ENCODE measurements at places on chromosomes 2 and 18.

DNA sequence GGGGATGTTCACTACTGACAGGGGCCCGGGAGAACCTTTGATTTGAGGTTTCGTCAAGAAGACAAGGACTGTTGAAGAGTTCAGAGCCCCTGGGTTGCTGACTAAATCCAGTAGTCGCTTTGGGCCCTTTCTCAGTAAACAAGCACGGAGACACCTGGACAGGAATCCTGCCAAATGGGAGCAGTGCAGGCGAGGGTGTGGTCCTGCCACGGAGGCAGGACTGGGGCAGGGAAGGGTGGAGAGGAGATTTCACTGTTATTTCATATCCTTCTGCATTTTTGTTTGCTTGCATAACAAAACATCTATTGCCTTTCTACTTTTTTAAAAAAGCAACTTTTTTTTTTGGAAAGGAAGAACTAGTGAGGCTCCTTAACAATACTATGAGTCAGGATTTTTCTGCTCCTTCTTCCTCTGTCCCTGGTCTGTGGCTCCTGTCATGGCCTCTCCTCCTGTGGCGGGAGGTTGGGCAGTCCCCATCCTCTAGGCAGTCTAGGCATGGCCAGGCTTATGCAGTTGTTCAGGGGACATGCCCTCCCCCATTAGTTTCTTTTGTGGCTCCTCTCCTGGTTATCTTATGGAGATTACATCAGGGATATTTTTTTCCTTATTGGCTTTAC is 57.7 kb downstream of the ARHGEF4 start:
- DNase-seq, result no peak

DNA sequence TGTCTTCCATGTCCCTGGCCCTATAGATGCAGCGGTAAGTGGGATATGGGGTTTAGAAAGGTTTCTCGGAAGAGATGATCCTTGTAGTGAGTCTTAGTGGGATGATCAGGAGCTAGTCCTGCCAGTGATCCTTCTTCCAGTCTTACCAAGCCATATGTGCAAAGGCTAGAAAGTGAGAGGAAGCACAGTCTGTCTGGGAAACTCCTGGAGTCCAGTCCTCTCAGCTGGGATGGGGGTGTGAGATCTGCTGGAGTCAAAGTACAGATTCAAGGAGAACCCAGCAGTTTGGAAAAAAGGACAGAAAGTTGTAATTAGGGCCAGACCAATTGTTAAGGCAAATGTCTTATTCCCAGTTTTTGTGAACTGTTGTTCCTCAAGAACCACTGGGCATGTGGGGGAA is 83.3 kb downstream of the LIMS1 start:
- DNase-seq, result no peak

- no peak for DNase-seq
Measured at GRCh38 chr2:150063432-150063889, 424.0 kb downstream of the RND3 start.

GRCh38 chr2:214543386-214543955 is 132.6 kb downstream of the VWC2L start:
- no peak for DNase-seq

DNA sequence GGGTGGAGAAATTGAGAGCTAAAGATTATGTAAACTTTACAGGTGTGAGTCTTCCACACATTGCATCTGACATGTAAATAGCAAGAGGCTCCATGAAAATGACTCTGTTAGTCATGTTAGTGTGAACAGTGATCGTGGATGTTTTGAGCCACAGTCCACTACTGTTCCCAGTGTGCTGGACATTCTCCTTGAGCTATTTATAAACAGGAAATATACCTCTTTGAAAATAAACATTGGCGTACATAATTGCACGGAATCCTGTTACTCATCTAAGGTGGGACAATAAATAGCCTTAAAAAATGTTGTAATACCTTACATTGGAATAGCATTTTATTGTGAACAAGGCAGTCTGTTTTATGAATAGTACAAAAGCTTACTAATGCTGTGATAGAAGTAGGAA is 37.0 kb downstream of the LIMS1 start:
- no peak for DNase-seq

- DNase-seq, result no peak
Measured at GRCh38 chr2:31142110-31142509, 3.9 kb upstream of the GALNT14 start.

GRCh38 chr2:109497911-109498870 is 115.6 kb downstream of the SEPTIN10 start:
- no peak for DNase-seq

- DNase-seq, result no peak
Measured at GRCh38 chr2:188966728-188967440, 7.3 kb upstream of the COL3A1 start.

DNA sequence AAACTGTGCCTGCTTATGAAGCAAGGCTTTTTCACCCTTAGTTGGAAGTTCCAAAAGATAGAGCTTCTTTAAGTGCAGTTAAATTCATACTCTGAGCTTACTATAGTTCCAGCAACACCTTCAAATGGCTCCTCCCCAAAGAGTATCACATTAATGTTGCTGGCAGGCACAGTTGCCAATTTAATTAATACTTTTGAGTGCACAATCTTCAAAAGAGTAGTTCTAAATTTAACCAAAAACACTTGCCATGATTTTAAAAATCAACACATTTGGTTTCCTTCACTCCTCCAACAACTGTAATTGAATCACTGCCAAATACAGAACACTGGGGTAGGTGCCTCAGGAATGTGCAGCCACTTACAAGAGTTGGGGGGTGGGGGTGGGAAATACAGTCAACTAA is 150.6 kb upstream of the UBE2E3 start:
- no peak for DNase-seq

- no peak for DNase-seq
Measured at GRCh38 chr2:138700716-138701115, 79.5 kb downstream of the NXPH2 start.

DNA sequence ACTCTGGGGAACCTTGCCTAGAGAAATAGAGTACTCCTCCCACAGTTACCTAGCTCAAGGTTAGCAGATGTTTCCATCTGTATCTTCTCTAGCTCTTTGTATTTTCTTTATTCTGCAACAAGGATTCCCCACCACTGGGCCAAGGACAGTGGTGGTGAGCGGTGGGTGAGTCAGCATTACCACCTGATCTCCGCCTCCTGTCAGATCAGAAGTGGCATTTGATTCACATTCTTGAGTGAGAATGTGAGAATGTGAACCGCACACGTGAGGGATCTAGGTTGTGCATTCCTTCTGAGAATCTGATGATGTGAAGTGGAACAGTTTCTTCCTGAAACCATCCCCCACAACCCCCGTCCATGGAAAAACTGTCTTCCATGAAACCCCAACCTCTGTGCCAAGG is 9.0 kb downstream of the EPB41L3 start:
- DNase-seq, result no peak

DNA sequence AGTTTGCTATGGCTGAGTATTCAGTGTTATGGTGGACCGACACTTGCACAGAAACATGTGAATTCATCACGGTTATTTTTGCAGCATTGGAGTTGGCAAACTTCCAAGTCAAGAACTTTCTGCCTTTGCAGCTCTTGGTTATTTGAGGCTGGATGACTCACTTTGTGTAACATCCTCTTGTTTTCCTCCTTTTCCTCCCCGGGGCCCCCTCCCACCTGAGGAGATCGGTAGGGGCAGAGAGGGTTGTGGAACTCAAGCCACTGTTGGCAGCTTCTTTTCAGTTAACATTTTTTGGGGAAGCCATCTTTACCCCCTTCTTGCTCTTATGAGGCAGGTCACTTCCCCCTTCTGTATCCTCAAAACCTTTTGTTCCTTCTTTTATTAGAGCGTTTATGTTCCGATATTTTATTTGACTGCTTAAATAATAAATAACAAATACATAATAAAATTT is 48.6 kb downstream of the DDX1 start:
- DNase-seq, result no peak

DNA sequence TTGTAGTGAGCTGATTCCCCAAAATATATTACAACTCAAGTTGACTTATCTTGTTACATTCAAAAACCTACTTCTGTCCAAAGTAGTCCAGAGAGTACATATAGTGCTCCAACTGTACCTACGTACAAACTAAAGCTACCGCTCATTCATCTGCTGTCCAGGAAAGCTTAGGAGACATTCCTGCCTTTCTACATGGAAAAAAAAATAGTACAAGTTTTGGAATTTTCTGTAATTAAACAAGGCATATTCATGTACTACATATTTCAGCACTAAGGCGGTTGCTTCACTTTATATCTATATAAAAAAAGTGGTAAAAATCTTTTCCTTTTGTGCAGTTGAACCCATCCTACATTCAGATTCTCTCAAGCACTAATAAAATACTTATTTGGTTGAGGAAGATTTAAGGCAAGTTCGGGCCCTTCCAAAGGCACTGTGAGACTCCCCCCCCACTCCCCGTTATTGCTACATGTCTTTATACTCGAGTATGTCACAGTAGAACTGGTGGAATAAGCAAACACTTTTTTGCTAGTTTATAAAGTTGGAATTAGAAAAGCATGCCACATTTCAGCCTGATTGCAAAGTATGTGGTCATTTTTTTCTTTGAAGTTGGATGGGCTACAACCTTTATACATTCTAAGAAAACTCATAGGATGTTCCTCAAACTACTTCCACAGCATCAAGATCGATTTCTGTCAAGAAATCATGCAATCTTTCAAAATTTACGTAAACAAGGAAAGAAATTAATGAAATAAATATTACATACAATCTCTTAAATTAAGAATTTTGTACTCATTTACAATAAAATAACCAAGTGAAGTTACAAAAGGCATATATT is 3.7 kb downstream of the ZFP36L2 start:
- DNase-seq, result no peak

GRCh38 chr2:190869721-190870120 is 10.9 kb upstream of the GLS start:
- no peak for DNase-seq

GRCh38 chr2:231820786-231821303 is 34.6 kb downstream of the COPS7B start:
- no peak for DNase-seq

DNA sequence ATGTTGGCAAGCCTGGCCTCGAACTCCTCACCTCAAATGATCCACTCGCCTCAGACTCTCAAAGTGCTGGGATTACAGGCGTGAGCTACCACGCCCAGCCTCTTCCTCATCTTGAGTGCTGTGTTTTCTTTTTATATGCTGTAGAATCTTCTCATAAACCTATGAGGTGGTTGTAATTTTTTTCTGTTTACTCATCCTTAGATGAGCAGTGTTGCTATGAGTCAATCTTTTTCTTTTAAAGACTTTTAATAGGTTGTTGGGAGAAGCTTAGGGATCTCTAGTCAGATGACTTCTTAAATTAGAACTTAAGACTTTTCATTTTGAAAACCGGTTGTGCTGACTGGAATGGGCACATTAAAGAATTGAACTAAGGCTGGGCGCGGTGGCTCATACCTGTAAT is 8.7 kb upstream of the AAK1 start:
- DNase-seq, result no peak

GRCh38 chr2:186429104-186429503 is 57.0 kb upstream of the ZC3H15 start:
- no peak for DNase-seq

DNA sequence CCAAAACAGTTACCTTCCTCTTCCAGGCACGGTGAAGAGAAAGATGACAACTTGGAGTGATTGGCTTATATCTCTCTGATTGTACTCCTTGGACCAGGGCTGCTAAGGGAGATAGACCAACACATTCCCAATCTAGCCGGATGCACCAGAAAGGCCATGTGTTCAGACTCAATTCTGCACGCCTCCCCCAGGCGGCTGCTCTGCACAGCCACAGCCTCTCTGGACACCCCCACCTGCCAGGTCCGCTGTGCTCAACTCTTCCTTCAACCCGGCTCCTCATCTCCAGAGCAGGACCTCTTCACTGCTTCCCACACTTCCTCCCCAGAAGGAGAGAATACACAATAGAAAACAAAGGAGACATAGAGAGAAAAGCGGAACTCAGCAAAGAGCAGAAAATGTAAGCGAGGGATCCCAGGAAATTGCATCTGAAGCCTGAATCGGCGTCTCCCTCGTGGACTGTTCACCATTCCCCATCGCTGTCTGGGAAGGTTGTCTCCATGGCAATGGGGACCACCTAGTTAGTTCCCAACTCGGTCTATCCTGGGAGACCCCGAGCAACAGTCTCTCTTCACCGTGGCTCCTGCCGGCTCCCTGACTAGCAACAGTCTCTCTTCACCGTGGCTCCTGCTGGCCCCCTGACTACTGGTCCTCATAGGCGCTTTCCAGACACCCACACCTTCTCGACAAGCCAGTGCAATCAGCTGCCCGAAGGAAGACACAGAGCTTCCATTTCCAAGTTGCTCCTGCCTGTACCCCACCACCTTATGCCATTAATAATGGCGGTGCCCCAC is 361.7 kb upstream of the MYT1L start:
- no peak for DNase-seq

DNA sequence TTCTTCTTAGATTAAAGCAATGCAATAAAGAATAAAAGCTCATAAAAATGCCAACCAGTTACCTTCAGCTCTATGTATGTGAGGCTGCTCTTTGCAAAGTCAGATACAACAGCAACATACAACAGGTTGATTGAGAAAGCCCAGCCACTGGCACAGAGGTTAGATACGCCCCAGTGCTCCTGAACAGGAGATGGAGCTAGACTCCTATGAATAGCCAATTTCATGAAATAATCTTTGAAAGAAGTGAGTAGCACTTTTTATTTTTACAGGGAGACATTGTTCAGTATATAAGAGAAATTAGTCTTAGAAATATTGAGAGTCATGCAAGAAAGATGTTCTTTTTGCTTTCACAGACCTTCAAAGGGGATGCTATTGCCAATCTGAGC is 362.4 kb upstream of the MEX3C start:
- no peak for DNase-seq

DNA sequence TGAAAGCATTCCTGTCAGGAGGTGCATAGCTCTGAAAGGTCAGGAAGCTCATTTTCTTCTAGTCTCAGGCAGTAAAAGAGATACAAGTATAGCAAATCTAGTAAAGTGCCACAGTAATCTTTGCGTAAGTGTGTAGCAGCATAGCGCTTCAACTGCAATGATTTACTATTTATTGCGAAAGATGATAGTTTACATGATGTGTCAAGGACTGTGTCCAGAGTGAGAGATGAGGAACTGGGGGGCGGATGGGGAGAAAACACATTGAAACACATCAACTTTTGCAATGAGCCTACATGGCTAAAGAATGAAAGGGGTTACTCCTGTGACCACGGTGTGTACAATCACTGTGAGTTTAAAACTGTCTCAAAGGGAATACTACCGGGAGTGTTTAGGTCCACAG is 644.4 kb downstream of the GALR1 start:
- no peak for DNase-seq

GRCh38 chr2:217902379-217903141 is 100.2 kb downstream of the TNS1 start:
- DNase-seq, result no peak
